Fibroblast of skin of abdomen (primary cell): ENCODE measurements at places on chromosomes 11 and 22.

DNA sequence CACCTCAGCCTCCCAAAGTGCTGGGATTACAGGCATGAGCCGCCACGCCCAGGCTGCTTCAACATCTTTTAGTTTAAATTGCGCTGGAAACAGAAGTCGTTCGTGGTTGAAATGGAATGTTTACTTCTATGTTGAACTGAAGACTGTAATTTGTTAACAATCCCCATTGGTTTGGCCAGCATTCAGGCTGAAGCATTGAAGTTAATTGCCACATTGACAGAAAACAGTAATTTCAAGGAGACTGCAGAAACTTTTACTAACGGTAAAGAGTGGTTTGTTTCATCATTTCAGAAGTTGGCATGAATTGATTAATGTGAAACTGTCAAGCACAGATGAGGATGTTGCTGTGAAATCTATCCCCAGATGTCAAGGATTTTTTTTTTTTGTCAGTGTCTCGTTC, 14.2 kb downstream of the AP5B1 start:
- DNase-seq = peak; percentile 82

DNA sequence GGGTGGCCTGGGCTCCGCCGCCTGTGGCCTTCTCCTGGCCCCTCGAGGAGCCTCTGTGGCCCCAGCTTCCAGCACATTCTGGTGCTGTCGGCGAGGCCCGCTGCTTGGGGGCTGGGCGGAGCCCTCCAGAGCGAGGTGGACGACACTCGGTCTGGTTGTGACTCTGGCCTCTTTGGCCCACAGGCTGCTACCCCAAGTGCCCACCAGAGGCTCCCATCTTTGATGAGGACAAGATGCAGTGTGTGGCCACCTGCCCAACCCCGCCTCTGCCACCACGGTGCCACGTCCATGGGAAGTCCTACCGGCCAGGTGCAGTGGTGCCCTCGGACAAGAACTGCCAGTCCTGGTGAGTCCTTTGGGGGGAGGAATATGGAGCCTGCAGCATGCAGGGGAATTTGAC, 22.4 kb downstream of the MUC5AC start:
- DNase-seq = no peak

- no peak for DNase-seq
Observed at GRCh38 chr11:125374398-125374797, 121.7 kb downstream of the FEZ1 start.

GRCh38 chr11:130897262-130898182, 18.8 kb downstream of the SNX19 start:
- DNase-seq = peak; percentile 98

GRCh38 chr11:72173291-72173690, 18.6 kb upstream of the FOLR1 start:
- no peak for DNase-seq

DNA sequence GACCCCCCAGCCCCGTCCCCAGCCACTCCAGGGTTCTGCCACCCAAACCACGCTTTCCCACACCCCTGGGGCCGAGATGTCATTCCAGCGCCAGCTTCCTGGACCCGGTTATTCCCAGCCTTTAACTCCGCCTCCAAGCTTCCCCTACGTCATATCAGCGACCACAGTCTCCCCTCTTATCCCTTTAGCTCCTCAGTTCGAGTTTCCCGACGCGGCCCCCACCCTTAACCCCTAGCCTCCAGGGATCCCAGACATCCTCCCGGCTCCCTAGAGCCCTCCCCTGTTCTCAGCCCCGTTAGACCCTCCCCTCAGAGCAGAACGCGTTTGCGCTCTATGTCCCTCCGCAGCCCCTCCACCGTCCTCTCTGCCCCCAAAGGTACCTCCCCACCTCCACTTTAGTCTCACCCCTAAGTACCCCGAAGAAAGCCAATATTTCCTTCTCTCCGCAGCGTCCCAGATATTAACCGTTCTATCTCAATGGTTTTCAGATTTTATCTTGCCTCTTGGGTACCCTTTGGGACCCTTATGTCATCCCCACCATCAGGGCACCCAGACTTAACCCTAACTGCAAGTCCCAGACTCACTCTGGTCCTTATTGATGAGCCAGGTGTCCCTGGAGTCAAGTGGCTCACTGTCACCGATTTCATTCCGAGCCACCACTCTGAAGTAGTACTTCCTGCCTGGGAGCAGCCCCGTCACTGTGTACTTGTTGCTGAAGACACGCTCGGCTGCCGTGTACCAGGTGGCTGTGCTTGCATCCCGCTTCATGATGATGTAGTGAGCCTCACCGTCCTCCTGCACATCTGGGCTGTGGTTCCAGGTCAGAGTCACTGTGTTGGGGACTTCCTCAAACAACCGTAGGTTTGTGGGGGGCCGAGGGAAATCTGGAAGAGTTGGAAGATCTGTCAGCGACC, 8.0 kb downstream of the TMEM86A start:
- peak; percentile 56 for DNase-seq

DNA sequence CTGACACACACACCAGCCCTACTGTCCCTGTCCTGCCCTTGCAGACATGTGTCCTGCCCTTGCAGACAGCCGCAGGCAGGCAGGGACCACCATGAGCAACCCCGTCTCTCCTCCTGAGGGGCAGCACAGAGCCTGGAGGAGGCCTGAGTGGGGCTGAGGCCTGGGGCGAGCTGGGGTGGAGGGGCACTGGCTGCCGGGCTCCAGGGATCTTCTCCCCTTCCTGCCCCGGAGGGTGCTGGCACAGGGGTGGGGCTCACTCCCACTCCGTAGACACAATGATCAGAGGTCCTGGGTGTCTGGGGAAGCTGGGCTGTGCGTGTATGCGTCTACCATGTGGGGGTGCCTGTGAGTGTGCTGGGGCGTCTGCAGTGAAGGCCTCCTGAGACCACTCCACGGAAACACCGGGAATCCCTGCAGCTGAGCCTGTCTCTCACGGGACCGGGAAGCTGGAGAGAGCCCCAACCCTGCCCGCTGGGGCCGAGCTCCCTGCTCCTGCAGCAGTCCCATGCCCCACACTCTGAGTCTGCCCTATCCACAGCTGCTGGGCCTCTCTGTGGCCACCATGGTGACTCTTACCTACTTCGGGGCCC, 588 bp downstream of the TSPAN32 start:
- DNase-seq = no peak

DNA sequence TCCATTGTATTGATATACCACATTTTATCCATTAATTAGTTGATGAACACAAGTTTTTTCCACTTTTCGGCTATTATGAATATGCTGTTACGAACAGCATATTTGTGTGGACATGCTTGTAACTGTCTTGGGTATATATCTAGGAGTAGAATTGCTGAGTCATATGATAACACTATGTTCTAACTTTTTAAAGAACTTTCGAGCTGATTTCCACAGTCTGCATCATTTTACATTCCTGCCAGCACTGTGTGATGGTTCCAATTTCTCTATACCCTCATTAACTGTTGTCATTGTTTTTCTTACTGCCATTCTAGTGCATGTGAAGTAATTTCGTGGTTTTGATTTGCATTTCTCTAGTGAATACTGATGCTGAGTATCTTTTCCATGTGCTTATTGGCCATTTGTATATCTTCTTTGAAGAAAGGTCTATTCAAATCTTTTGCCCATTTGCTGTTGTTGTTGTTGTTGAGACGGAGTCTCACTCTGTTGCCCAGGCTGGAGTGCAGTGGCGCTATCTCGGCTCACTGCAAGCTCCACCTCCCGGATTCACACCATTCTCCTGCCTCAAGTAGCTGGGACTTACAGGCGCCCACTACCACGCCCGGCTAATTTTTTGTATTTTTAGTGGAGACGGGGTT, 7.4 kb upstream of the RCE1 start:
- DNase-seq = peak; percentile 38

DNA sequence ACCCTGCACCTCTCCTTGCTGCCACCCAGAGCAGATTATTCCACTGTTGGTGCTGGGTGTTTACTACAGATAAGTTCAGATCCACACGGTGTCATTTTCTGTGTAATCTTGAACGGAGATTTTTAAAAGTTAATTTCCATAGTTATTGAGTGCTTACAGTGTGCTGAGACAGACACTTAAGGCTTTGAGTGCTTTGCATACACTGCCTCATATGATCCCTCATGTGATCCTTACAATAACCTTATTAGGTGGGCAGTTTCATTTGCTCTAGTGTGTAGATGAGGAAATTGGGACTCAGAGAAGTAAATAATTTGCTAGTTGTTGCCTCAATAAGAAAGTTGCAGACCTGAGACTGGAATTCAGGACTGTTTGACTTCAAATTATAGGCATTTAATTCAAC, 32.3 kb upstream of the ME3 start:
- DNase-seq = no peak

DNA sequence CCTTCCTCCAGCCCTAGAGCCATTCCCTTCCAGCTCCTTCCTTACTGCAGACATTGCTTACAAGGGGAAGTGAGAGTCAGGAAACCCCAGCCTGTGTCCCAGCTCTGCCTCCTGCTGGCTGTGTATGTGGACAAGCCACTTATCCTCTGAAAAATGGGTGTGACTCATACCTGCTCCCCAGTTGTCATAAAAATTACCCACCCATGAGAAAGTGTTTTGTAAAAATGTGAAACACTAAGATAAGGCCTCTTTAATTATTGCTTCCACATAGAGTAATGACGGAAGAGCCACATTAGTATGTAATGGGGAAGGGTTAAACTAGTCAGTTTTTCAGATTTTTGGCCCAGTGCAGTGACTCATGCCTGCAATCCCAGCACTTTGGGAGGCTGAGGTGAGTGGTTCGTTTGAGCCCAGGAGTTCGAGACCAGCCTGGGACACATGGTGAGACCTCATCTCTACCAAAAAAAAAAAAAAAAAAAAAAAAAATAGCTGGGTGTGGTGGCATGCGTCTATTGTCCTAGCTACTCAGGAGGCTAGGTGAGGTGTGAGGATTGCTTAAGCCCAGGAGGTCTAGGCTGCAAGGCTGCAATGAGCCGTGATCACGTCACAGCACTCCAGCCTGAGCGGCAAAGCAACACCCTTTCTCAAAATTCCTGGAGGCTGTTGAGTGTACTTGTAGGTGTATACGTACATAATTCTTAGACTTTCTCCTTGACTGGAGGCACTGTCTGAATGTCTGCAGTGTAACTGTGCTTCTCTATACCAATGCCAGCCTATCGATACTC, 84.9 kb downstream of the CTTN start:
- peak; percentile 4 for DNase-seq

GRCh38 chr11:96242191-96242847, 100.7 kb downstream of the MAML2 start:
- DNase-seq = no peak

GRCh38 chr11:49316180-49316579, 107.8 kb upstream of the FOLH1 start:
- DNase-seq = no peak
